ENCODE measurements at places on chromosomes 5 and 9.

- DNase-seq = no peak
Observed at GRCh38 chr5:139669662-139670368, 21.7 kb downstream of the CXXC5 start.

DNA sequence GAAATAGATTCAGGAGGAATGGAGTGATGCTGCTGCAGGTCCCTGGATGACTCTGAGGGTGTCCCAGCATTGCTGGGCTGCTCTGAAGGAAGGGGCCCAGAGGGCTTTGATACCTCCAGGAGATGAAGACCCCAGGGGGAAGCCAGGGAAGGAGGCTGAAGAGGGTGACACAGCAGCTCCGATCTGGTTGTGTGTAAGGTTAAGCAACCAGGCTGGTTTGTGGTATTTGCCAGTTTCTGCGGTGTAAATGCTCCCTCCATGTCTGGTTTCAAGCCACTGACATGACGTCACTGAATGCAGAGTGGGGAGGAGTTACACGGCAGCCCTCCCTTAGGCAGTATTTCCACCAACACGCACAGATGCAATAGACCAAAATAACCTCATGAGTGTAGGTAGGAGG, 40.0 kb upstream of the ORM1 start:
- DNase-seq = no peak

DNA sequence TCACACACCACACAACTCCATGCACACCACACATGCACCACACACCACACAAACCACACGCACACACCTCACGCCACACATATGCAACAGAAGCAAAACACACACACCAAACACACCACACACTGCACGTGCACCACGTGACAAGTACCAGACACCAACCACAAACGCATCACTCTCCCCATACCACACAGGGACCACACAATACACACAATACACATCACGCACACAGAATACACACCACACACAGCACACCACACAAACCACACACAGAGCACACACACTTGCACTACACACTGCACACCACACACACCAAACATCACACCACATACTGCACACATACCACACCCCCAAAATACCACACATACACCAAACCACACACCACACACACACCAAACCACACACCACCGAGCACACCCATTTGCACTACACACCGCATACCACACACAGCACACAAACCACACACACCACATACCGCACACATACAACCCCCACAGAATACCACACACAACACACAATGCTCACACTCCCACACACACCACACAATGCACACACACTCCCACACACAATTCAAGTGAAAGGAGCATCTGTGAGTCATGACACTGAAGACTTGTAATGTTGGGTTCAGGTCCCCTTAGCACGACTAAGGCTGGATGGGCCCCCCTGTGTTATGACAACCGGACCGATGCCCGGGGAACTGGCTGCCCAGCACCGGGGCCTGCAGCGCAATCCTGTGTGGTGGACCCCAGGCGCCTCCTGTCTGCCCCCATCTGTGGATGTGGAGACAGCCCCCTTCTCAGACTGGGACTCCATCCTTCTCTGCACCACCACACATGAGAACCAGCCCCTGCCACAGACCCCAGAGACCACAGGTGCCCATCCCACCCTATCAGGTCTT, 6.0 kb upstream of the ZDHHC11 start:
- no peak for DNase-seq

GRCh38 chr5:172919525-172920446, 39.4 kb upstream of the RPL26L1 start:
- DNase-seq = no peak

- DNase-seq = no peak
Observed at GRCh38 chr5:131679911-131680310, 44.9 kb upstream of the RAPGEF6 start.

GRCh38 chr9:105511446-105511845, 46.5 kb upstream of the FKTN start:
- no peak for DNase-seq

DNA sequence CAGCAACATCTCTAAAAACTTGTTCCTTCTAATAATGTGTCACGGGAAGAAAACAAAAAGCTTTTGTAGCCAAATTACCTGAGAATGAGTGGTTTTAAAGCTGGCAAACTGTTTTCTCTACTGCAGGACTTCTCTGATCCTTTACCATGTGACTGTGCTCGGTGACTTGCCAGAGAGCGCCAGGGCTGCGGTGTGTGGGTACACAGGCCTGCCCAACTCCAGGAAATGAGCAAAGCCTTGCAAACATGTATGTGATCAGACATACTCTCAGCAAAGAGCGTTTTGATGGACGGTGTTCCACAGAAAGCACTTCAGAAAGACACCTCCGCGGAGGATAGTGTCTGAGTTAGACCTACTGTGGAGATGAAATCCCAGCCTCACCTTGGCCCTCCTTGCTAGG, 157.3 kb downstream of the SPOCK1 start:
- DNase-seq = no peak

GRCh38 chr9:89022001-89022759, 30.9 kb downstream of the S1PR3 start:
- no peak for DNase-seq

DNA sequence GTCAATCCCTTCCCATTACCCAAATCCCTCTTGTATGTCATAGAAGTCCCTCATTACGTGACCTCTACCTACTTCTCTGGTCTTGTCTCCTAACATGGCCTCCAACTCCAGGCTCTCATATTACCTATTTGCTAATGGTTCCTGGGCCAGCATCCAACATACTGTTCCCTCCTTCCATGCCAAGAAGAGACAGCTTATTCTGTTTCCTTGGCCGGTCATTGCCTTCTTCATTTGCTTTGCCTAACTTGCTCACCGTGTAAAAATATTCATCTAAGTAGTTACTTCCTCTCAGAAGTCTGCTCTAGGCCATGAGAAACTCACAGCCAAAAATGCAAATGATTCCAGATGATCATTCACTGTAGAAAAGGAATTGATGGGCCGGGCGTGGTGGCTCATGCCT, 8.9 kb upstream of the IL6ST start:
- DNase-seq = no peak

GRCh38 chr5:32131604-32132003, 42.5 kb downstream of the GOLPH3 start:
- no peak for DNase-seq

- DNase-seq = no peak
Observed at GRCh38 chr5:174843263-174844250, 119.2 kb downstream of the MSX2 start.

- no peak for DNase-seq
Observed at GRCh38 chr5:133353741-133354140, 258.6 kb downstream of the FSTL4 start.
